Stimulated activated CD4-positive, alpha-beta T cell treated with anti-CD3 and anti-CD28 coated beads, Interleukin-15, amount 100 ng/mL, for 24 hours (primary cell): ENCODE measurements at places on chromosomes 6 and 20.

DNA sequence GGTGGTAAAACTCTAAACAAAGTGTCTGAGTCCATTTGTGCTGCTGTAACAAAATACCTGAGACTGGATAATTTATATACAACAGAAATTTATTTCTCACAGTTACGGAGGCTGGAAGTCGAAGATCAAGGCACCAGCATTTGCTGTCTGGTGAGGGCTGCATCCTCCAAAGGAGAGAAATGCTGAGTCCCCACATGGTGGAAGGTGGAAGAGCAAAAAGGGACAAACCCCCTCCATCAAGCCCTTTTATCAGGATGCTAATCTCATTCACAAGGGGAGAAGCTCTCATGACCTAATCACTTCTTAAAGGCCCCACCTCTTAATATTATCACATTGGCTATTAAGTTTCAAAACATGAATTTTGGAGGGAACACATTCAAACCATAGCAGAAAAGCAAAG is 55.9 kb upstream of the SYNJ2 start:
- no peak for DNase-seq

DNA sequence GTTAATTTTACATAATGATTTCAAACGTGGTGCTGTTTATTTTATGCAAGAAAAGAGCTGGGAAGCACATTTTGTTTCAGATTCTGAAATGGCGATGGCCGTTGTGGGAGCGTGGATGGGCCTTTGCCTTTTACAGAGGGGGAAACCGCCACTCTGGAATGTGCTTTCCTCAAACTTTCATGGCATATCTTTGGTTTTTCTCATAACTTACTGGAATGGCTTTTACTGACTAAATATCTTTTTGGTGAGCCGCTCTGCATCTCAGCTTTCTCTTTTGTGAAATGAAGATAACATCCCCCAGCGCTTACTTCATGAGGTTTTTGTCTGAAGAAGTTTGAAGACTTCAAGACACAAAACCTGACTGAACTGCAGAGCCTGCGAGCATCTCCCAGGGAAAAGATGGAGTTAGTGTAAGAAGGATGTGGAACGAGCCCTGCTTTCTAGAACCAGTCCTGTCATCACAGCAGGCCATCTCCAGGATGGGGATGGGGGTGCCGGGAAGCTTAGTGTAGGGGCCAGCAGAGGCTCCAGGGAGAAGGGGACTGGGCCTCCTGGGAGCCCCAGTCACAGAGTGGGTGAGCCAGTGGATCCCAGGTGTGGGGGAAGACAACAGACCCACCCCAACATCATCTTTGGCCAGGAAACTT is 61.8 kb upstream of the TIAM2 start:
- DNase-seq = no peak

- DNase-seq = no peak
Observed at GRCh38 chr6:41170547-41171160, 7.7 kb upstream of the TREM2 start.

- DNase-seq = no peak
Observed at GRCh38 chr6:50093938-50094272, 44.2 kb upstream of the DEFB112 start.

GRCh38 chr20:25364879-25365699 is 25.5 kb downstream of the ABHD12 start:
- DNase-seq = no peak

DNA sequence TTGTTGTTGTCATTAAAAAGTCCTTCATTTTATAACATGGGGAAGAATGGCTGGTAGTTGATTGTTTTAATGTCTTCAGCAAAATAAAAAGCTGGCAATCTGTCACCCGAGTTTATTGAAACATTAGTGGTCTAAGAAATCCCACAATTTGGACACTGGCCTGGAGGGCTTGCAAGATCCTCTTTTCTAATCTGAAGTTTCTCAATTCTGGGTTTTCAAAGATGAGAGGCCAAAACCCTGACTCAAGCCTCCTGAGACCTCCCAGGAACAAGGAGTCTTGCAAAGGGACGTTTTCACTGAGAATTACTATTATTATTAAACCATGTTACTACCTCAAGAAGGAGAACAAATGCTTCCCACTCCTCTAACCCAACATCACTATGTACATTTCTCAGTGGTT is 19.5 kb downstream of the MAP1LC3A start:
- no peak for DNase-seq

GRCh38 chr6:119140196-119141140 is 62.0 kb upstream of the FAM184A start:
- no peak for DNase-seq

DNA sequence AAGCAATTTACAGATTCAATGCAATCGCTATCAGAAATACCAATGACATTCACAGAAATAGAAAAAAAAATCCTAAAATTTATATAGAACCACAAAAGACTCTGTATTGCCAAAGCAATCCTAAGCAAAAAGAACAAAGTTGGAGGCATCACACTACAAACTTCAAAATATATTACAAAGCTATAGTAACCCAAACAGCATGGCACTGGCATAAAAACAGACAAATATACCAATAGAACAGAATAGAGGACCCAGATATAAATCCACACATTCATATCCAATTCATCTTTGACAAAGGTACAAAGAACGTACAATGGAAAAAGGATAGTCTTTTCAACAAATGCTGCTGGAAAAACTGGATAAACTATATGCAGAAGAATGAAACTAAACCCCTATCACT is 11.6 kb upstream of the NELFCD start:
- no peak for DNase-seq

DNA sequence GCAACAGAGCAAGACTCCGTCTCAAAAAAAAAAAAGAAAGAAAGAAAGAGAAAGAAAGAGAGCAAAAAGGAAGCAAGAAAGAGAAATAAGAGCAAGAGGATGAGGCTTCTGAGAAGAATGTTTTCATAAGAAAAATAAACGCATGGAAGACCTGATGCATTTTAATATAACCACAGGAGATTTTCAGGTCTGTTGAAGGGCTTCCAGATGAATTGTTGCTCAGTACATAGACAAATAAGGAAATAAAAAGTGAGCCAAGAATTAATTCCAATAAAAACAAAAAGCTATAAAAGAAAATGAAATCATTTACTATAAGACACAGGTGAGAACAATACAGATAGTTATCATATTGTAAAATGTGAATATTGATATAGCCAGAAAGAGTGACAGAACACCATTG is 43.5 kb downstream of the PERP start:
- no peak for DNase-seq

DNA sequence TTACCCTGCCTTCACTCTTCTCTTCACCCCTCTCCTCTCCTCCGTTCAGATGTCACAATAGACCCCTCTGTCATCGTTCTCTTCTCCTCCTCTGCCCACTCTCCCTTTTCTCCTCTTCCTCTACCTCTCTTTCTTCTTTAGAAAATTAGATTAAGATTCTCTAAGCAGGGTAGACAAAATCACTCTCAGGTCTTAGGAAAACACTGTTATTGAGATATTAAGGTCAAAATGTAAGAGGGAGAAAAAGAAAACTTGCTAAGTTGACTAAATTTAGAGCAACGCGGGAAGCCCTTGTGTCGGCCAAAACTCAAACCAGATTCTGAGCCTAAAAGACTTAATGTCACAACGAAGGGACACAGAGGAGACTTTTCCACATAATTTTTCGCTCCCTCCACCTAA is 22.1 kb upstream of the ZNF184 start:
- DNase-seq = no peak

DNA sequence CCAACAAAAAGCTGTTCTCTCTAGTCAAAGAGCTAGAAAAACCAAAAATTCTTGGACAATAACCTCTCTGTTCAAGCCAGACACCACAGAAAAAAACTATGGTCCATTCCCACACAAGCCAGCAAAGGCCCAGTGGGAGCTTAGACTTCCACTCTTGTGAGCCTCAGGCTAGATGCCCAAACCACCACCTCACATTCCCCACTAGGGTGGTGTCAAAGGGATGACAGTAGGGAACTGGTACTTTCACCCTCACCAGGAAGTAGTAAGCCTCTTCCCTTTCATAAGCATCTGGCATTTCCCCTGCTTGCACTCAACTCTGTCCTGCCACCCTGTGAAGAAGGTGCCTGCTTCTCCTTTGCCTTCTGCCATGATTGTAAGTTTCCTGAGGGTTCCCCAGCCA is 58.4 kb upstream of the RNF217 start:
- DNase-seq = no peak

GRCh38 chr6:130725551-130725950 is 101.7 kb upstream of the SMLR1 start:
- no peak for DNase-seq

DNA sequence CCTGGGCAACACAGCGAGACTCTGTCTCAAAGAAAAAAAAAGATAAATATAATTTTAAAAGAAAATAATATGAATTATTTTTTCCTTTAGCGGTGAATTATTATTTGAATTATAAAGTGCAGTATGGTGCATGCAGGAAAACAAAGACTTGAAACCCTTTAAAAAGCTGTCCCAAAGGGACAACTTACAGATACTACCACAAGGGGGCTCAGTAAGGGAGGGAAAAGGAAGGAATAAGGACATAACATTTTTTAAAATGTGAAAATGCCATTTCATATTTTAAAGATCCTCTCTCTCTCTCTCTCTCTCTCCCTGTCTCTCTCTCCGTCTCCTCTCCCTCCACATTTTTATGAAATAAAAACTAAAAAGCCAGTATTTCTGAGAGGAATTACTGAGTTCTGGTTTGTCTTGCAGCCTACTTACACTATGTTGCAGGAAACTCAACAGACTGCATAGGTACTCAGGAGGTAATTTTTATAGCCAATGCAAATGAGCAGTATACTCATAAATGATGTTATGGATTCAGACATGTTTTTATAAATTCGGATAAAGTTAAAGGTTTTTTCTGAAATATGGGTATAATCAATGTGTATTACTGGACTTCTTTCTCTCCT is 455.0 kb upstream of the GJE1 start:
- no peak for DNase-seq

DNA sequence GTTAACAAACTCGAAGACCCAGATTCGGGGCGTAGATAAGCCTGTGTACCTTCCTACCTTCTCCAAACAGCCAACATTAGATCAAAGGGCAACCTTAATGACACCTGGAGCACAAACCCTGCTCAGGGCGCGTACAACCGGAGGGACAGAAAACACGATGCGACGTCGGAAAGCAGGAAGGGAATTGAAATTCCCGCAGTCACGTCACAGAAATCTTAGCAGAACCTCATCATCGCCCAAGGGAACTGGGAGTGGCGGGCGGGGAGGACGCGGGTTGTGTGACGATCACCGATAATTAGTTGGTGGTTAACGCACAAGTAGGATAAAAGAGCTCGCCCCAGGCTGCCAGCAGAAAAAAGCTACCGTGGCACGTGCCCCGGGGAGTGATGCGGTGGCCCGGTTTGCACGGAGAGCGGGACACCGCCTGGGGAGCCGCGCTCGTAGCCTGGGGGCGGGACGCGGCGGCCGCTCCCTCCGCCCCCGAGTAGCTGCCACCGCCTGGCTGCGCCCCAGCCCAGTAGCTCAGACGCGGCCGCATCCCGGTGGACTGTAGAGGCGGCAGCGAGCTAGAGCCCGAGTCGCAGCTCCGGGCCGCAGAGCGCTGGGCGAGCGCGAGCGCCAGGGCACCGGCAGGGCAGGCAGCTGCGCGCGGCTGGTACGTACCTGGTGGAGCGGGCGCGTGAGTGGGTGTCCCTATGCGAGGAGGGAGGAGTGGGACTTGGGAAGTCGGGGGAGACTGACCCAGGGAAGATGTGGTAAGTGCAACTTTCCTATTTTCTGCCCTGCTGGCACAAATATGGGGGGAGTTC is at the start of gene PKIB:
Gene PKIB (plus strand): TSS at position 525 of the 809 bp plus-strand sequence. CDS start 107,390 bp downstream, outside the sequence.
- DNase-seq = peak; percentile 72

GRCh38 chr6:49550492-49551077 is at the start of gene C6orf141:
TSS of gene C6orf141 (plus strand) at chr6:49550668. CDS start at chr6:49550793, 125 bp downstream.
- DNase-seq = peak; percentile 53

DNA sequence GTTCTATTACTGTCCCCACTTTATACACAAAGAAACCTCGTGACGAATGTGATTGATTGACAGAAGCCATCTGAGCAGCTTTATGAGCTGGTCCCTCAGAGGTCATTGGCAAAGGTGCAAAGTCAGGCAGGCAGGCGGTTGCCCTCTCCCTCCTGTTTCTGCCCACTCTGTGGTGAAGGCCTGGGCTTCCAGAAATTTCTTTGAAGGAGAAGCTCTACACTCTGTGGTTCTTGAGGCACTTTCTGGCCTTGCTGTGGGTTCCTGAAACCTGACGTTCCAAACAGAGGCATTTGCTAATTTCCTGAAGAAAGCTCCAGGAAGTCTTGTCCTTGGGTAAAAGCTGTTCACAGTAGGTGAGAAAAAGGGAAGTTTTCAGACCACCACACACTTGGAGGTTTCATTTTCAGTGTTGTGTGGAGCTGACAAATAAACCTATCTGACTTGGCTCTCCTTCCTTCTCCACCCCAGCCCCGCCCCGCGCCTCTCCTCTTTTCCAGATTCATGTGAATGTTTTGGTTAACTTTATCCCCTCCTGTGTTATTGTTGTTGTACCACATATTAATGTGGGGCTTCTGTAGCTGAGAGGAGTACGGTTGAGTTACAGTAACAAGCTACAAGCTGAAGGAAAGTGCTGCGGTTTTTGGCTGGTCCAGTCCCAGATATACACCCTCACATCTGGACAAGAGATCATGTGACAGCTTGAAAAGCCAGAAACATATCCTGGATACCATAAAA is 274.1 kb downstream of the CLIC5 start:
- DNase-seq = peak; percentile 45

- DNase-seq = no peak
Observed at GRCh38 chr20:4135385-4136077, 120.2 kb upstream of the RNF24 start.

GRCh38 chr6:1081551-1082284 is 230.2 kb upstream of the FOXQ1 start:
- DNase-seq = no peak

DNA sequence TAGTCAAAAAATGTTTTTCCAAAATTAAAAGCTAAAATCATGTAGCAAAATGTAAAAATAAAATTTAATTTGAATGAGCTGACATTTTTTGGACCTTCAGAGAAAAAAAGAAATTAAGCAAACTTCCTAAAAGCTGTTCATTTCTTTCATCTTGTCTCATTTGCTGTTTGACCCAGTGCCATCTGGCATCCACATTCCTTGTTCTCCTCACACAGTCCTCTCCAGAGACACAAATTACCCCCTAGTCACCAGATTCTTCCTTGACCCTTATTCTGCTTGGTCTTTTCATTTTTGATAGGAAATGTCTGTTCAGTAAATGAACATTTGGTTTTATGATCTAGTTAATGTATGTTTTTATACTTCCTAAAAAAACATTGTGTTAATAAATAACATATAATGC is 55.2 kb downstream of the HDDC2 start:
- no peak for DNase-seq

GRCh38 chr20:54566031-54566688 is 90.8 kb downstream of the DOK5 start:
- no peak for DNase-seq

- DNase-seq = no peak
Observed at GRCh38 chr6:99282479-99283062, 66.9 kb downstream of the FAXC start.

- no peak for DNase-seq
Observed at GRCh38 chr6:105536961-105537360, 134.1 kb upstream of the PREP start.

DNA sequence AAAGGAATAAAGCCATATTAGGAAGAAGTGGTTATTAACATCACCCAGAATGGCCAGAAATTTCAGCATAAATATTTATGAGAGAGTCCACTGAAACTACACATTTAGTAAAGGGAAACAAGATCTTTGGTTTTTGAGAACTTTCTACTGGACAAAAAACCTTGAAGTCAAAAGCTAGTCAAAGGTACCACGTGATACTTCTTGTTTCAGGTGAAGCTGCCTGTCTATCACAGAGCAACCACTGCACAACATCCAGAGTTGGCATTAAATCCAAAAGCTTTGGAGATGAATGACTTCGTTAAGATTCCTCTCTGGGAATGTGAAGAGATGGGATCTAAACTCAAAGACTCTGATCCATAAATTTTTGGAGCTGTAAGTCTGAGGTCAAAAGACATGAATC is 137.0 kb downstream of the KCNQ5 start:
- DNase-seq = no peak
